ENCODE measurements at places on chromosomes 11 and 22. TPM values are rescaled to one million over a fixed set of nuclear protein-coding genes. Genes with fewer than 3 reads are reported as not detected.

DNA sequence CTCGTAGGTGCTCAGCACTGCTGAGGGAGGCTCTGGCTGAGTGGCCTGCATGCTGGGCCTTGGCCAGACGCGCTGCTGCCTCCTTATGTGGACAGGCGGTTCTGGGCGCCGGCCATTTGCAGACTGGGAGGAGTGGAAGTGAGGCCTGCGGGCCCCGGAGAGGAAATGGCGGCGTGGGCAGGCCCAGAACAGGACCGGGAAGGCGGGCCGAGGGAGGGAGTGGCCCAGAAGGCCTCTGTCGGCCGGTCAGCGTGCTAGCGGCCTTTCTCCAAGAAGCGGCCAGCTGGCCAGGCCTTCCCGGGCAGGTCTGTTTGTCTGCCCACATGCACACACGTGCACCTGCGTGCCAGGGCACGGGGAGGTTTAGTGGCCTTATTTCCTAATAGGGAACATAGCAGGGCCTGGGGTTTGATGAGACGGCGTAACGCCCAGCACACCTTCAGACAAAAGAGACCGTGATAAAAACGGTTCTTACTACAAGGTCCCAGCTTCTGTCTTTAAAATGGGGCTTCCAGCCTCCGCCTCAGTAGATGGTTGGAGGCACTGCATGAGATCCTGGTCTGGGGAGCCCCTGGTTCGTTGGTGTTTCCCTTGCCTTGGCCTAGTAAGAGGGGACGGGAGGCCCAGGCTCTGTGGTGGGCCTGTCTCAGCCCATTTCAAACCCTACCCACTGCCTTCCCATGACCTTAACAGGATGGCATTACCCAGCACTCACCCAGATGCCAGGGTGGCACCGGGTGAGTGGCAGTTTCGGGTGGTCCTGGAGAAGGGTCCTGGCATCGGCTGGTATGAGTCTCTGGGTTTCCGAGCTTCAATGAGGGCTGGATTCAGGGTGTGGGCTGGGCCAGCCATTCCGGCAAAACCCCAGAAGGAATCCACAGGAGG lies 65.1 kb upstream of the PPARA start:
- H3K27ac ChIP-seq = peak overlapping the region; percentile 15
- DNase-seq = peak; percentile 94
- H3K36me3 ChIP-seq = peaks cover 2% of the 10 kb centered on the region
- H3K4me3 ChIP-seq = no peak overlapping the region
- H3K4me1 ChIP-seq = no peaks in the 10 kb centered on the region

GRCh38 chr22:37633089-37633624 lies 6.3 kb upstream of the SH3BP1 start:
- H3K27me3 ChIP-seq = no peaks in the 10 kb centered on the region
- no peaks in the 10 kb centered on the region for H3K4me1 ChIP-seq
- H3K27ac ChIP-seq = peak overlapping the region; percentile 8
- no peak for DNase-seq
- no peaks in the 10 kb centered on the region for H3K36me3 ChIP-seq

DNA sequence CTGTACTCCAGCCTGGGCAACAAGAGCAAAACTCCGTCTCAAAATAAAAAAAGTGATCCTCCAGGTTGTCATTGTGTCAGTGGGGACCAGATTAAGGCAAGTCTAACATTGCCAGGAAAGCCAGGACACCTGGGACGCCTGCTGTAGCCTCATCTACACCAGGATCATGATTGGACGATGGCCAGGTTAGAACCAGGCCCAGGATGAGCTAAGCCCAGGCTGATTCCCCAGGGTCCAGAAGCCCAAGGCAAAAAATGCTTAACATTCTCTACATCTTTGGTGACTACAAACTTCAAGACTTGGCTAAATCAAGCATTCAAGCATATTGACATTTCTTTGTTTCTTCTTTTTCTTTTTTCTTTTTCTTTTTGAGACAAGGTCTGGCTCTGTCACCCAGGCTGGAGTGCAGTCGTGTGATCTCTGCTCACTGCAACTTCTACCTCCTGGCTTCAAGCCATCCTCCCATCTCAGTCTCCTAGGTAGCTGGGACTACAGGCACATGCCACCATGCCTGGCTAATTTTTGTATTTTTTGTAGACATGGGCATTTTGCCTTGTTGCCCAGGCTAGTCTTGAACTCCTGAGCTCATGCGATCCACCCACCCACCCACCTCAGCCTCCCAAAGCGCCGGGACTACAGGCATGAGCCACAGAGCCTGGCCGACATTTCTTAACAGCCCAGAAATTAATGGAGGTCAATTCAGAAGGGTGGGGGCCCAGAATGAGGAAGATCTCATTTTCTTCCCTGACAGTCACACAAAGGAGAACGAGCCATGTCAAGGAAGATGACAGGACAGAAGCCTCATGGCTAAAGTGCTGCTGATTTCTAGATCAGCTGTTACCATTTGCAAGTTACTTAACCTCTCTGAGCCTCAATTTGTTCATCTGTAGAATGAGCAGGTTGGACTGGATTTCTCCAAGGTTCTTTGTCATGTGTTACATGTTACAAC lies 12.5 kb upstream of the PTPRJ start:
- DNase-seq = no peak
- no peaks in the 10 kb centered on the region for H3K36me3 ChIP-seq
- H3K27me3 ChIP-seq = no peaks in the 10 kb centered on the region
- no peaks in the 10 kb centered on the region for H3K4me1 ChIP-seq
- no peak overlapping the region for H3K27ac ChIP-seq

DNA sequence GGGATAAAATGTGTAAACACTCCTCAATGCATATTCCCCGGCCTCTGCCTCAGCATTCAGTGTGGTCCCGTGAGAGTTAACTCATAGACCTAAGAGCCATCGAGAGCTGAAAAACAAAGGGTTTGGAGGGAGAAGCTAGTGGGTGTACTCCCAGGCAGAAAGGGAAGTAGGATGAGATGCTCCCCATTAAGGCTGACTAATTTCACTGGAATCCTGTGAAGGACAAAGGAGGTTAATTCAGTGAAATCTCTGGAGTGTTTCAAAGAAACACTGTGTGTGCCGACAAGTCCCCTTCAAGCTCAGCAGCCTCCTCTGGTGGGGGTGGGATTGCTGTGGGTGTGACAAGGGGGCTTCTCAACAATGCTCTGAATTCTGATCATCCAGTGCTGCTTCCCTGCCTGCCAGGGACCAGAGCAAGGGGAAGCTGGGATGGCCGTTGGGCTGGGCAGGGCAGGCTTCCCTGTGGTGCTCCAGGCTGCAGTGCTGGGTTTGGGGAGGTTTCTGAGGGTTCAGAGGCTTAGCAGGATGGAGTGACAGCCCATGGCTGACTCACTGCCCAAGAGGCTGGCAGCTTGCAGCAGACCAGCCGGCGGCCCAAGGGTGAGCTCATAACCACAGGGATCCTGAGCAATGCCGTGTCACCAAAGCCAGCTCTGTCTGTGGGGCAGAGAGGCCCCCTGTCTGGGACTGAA lies 61.4 kb upstream of the BMAL1 start:
- no peaks in the 10 kb centered on the region for H3K4me1 ChIP-seq
- H3K4me3 ChIP-seq = no peak overlapping the region
- peak; percentile 83 for DNase-seq
- H3K36me3 ChIP-seq = no peaks in the 10 kb centered on the region
- no peaks in the 10 kb centered on the region for H3K27me3 ChIP-seq
- no peak overlapping the region for H3K27ac ChIP-seq

DNA sequence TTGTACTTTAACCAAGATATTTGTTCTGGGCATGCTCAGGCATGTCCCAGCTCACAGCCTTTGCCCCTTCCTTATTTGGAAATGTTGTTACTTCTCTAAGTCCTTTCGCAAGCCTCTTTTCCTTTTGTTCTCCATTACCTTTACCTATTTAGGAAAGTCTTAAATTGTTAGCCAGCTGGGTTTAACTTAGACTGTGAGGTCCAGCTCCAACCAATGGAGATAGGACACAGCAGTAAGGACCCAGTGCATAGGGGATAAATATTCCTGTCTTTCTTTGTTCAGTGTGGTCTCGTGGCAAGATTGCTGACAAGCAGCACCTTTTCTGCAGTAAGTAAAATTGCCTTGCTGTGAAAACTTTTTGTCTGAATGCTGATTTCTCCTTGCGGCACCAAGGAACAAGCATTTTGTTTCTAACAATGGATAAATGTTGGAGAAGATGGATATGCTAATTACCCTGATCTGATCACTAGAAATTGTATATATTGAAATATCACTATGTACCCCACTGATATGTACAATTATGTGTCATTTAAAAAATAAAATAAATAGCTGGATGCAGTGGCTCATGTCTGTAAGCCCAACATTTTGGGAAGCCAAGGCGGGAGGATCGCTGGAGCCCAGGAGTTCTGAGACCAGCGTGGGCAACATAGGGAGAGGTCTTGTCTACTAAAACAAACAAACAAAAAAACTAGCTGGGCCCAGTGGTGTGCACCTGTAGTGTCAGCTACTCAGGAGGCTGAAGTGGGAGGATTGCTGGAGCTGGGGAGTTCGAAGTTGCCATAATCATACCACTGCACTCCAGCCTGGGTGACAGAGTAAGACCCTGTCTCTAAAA lies 31.9 kb upstream of the FTH1 start:
- H3K4me3 ChIP-seq = no peak overlapping the region
- no peaks in the 10 kb centered on the region for H3K27me3 ChIP-seq
- H3K4me1 ChIP-seq = no peaks in the 10 kb centered on the region
- no peaks in the 10 kb centered on the region for H3K36me3 ChIP-seq
- H3K27ac ChIP-seq = no peak overlapping the region

DNA sequence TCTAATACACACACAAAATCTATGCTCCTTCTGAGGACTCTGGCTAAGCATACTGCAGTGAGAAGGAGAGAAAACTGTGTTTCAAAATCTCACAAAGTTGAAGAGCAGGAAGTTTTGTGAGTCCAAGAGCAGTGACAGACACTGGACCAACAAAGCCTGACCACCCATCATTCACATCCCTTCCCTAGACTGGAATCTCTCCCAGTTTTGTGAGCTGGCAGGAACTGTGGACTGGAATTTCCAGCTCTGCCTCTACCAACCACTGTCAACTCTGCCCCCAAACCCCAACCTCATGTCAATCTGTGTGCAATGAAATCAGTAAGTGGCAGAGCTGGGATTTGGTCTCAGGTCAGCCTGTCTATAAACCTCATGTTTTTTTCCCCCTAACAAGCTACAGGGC lies 112.6 kb downstream of the ARL14EP start:
- no peak overlapping the region for H3K4me3 ChIP-seq
- H3K36me3 ChIP-seq = no peaks in the 10 kb centered on the region
- H3K27me3 ChIP-seq = no peaks in the 10 kb centered on the region
- H3K4me1 ChIP-seq = peaks cover 17% of the 10 kb centered on the region

DNA sequence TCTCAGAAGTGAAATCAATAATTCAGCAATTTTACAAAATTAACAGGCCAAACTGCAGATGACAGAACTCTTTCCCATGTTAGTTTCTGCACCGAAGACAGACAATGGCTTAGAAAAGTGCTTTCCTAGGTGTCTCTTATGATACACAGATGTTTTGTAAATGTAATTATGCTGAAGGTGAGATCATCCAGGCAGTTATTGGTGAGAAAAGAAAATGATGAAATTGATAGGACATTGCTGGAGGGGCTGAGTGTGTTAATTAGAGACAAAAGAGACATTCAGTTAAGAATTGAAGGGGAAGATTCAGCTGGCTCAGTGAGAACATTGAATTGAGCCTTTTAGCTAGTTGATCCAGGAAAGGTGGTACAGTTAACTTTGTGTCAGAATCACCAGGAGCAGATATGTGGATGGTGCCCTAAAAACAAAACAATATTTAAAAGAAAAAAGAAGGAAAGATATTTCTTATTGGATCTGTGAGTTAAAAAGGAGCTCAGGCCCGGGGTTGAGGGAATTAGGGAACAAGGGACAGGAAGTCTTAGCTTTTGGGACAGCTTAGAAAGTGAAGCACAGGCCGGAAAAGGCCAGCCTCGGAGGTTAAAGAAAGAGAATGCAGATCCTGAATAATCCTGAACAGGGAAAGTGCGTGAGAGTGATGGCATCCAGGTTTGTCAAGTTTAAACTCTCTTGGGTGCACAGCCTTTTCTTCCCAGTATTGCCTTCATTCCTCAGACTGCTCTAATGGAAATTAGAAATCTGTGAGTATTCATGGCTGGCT lies 16.9 kb downstream of the ARHGAP42 start:
- H3K4me3 ChIP-seq = no peak overlapping the region
- DNase-seq = no peak
- no peaks in the 10 kb centered on the region for H3K4me1 ChIP-seq
- H3K36me3 ChIP-seq = no peaks in the 10 kb centered on the region

- H3K4me3 ChIP-seq = no peak overlapping the region
- no peak for DNase-seq
- H3K27ac ChIP-seq = no peak overlapping the region
- no peaks in the 10 kb centered on the region for H3K4me1 ChIP-seq
Measured at GRCh38 chr22:43885319-43885671, 6.5 kb downstream of the PNPLA5 start.

DNA sequence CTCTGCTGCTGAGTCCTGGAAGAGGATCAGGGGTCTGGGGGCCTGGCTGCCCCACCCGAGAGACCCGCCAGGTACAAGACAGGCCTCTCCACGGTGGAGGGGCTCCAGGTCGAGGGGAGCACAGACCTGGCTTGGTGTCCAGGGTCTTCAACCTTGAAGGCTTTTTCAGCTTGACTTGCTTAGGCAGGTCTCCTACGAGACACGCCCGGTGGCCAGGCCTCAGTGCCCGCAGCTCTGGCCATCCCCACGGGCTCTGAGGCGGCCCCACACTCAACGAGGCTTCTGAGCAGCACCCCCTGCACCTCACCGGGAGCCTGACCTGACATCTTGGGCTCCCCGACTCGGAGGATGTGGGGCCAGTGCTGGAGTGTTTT lies 6.6 kb upstream of the PLXNB2 start:
- no peak for DNase-seq
- no peak overlapping the region for H3K27ac ChIP-seq
- no peaks in the 10 kb centered on the region for H3K4me1 ChIP-seq
- no peaks in the 10 kb centered on the region for H3K36me3 ChIP-seq
- no peaks in the 10 kb centered on the region for H3K27me3 ChIP-seq

DNA sequence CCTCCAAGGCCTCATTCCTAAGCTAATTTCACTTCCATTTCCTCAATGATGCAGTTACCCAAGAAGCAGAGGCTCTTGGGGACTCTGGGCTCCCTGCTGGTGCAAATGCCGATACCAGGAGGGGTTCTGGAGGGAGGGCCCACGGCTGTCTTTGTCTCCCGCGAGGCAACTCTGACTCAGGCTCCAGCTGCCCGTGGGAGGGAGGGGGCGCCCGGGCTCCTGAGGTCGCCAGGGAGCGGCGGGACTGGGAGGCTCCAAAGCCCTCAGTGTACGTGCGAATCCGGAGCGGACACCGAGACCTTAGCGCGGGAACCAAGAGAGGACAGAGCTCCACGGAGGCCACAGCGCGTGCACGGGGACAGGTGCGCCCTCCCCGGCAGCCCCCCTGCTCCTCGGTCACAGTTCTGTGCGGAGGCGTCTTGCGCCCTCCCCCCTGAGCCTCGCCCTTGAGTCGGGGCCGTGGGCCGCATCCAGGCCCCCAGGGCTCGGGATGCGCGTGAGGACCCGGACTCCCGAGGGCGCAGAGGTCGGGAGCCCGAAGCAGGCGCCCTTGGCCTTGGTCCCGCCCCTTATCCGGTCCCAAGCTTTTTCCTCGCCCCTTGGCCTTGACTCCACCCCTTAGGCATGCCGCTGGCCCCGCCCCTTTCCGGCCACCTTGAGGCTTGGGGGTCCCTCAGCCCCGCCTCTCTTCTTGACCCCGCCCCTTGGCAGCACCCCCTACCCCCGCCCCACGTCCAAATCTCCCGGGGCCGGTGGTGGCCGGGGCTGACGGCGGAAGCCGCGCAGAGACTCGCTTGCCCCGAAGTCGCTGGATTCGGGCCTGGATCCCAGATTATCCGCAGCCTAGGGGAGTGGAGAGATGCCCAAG lies 4.7 kb upstream of the SHISA8 start:
- no peaks in the 10 kb centered on the region for H3K36me3 ChIP-seq
- H3K4me1 ChIP-seq = no peaks in the 10 kb centered on the region
- no peak overlapping the region for H3K27ac ChIP-seq
- no peak overlapping the region for H3K4me3 ChIP-seq

MN1 gene
- 37.7 TPM for total RNA-seq

MS4A4A gene
- 32.0 TPM for total RNA-seq

KDM4E gene
- not detected for total RNA-seq

PRDM11 gene
- 23.6 TPM for total RNA-seq

SMIM35 gene
- total RNA-seq = not detected

INS gene
- total RNA-seq = 1.9 TPM

OR51D1 gene
- total RNA-seq = not detected

CREB3L1 gene
- total RNA-seq = 18.4 TPM
